ENCODE measurements at places on chromosomes 6 and 20.

DNA sequence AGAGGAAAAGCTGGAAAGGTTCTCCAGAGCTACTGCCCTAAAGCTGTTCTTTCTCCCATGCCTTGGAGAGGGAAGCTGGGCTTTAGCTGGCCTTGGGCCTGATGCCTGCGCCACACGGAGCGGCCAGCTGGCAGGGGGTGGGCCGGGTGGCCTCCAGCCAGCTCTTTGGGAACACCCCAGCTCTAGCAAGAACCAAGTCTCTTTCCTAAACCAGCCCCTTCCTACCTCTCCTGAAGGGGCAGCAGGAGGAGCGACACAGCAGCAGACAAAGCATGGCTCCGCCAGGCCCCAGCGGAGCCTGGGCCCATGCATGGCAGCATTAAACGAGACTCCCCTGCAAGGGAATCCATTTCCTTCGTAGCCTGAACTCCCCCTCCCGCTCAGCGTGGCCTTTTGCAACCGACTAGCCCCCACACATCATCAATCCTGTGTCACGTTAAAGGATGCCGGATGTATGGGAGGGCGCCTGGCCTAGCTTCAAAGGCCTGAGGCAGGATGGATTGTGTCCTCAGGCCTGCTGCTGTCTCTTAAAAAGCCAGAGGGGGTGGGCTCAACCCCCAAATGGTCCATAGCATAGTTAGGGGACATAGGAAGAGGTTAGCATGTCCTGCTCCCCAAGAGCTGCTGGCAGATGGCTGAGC lies 14.0 kb downstream of the MRPS18A start:
- DNase-seq: no peak

DNA sequence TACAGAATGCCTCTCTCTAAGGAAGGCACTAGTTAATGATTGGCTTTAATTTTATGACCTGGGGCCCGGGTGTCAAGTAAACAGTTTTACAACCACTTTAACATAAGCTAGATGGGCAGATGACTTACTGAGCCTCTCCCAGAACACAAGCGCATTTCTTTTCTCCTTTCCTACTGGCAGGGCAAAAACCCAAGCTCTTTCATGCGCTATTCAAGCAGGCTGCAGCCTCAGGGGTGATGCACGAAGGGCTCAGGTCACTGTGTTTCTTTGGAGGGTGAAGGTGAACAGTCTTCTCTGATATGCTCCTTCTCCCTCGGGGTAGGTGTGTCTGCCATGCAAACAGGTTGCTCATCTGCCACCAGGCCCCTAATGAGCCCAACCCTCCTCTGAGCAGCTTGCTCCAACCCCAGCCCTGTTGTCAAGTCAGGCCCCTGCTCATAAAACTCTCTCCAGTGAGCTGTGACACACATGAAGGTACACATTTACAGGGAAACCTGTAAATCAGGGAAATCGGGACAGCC lies 73.5 kb upstream of the CDH4 start:
- DNase-seq: no peak

- DNase-seq: no peak
Observed at GRCh38 chr6:43579171-43579570, 3.2 kb downstream of the POLH start.

- DNase-seq: no peak
Observed at GRCh38 chr20:3156811-3157619, 2.6 kb downstream of the FASTKD5 start.

DNA sequence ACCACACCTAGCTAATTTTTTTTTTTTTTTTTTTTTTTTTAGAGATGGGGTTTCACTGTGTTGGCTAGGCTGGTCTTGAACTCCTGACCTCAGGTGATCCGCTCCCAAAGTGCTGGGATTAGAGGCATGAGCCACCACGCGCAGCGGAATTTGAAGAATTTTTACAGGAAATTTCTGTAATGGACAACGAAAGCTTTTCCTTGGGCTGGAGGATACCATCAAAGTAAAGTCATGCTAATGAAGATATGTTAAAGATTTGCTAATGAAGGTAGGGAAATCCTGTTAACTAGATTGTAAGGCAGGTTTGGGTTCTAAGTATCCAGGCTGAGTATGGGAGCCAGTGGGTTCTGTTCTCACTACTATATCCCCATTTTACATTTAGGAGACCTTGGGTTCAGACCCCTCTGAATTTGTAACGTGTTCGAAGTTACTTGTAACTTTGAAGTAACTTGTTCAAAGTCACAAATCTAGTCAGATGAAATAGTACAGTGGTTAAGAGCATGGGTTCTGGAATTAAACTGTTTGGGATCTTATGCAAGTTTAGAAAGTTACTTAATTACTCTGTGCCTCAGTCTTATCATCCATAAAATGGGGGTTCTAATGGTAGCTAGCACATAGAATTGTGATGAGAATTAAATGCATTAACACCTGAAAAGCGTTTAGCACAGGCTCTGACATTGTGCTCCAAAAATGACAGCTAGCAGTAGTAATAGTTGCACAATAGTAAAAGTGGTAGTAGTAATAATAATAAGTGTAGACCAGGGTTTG lies 123.4 kb upstream of the GPR6 start:
- no peak for DNase-seq

DNA sequence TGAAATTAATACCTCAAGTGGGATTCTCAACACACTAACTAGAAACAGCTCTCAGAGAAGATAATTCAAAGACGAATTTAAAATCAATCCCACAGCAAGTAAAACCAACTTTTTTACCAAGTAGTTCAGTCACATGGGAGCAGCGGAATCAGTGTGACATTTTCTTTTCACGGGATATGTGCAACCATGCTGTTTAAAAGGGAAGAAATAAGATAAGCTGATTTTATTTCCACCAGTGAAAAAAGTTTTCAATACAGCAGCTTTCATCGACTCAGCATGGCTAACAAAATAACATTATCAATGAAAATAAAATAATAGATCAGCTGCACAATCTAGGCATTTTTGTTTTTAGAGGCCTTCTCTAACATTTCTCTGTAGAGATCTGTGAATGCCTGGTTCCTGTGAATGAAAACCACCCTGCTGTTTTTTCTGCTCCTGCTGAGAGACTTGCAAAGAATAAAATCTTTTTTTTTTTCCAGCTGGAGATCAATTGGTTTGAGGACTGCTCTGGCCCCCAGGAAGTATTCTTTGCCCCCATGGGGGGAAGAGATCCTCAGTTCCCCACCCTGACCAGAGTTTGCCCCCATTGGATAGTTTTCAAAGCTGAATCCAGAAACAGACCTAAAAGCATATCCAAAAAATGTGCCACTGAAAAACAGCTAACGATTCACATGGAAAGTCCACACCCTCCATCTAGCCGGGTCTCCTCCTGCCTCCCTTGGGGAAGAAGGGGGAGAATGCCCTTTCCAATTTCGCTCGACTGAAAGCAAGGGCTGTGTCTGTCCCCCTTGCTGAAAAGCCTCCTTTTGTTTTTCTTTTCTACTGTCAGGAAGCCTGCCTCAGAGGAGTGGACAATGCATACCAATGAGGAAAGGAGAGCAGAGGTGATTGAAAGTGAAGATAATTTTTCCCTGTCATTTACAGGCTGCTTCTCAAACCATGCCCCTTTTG lies 317.6 kb downstream of the PRKN start:
- no peak for DNase-seq

DNA sequence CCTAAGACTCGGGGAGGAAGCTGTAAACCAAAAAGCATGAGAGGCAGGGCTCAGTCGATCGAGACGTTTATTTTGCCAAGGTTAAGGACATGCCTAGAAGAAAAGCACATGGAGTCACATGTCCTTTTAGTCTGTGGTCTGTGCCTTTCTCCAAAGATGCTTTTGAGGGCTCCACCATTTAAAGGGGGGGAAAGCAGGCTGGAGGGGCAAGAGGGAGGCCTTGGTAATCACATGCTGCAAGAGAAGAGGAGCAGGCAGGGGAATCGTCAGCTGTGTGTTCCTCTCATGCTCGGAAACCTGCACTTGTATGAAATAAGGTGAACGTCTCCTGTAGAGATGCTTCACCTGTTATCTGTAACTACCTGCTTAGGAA lies 9.1 kb upstream of the YTHDF1 start:
- no peak for DNase-seq

DNA sequence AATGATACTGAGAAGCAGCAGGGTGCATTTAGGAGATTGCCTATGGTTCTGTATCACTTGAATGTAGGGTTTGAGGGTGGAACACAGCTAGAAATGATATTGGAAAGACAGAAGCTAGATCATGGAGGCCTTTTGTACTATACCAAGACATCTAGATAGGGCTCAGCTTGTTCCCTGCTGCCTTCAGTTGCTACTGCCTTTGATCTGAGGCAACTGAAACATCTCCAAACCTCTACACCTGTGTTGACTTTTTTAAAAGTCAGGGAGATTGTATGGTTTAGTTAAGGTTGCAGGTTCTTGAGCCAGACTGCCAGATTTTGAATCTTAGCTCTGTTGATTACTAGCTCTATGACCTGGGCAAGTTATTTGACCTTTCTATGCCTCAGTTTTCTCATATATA lies 12.7 kb downstream of the BLTP3A start:
- DNase-seq: no peak

DNA sequence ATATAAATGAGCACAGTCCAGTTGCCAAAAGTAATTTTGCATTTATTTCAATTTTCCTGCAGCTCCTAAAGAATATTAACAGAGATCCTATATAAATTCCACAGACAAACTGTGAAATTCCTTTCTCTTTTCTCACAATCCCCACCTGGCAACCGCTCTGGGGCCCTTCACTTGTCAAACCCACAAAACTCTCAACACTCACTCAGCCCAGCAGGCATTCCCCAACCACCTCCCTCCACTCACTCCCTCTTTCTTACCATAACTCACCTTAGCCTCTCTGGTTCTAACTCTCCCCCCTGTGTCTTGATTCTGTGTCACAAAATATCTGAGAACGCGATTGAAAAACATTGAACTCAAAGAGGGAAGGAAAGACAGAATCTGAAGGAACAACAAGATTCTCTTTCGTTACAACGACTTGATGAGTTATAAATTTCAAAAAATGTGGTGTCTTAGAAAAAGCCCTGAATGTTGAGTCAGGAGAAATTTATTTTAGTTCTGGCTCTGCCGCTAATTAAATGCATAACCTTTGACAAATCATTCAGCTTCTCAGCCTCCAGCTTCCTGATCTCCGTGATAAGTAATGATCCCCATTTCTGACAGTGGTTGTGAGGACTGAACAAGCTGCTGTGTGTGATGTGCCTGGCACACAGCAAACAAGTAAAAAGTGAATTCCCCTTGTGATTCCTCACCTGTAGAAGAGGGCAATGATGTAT lies 87.9 kb downstream of the UNC5CL start:
- DNase-seq: no peak

GRCh38 chr6:99467509-99468106 lies 42.5 kb upstream of the PNISR start:
- DNase-seq: no peak

- DNase-seq: no peak
Observed at GRCh38 chr20:44648068-44648467, 3.4 kb downstream of the ADA start.

DNA sequence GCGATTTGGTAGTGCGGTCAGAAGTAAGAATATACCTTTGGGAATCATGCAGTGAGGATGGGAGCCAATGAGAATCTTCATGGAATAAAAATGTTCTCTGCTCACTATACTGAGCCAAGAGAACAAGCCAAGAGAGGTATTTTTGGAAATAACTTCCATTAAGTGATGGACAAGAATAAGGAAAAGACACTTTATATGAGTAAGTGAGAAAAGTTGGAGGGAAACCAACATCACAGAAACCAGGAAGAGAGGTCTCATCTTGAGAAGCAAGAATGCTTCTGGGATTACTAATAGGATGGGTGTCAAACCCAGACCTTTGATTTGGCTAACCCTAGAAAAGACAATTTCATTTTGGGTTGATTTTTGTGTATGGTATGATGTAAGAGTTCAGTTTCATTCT lies 181.2 kb upstream of the JAG1 start:
- no peak for DNase-seq

- DNase-seq: no peak
Observed at GRCh38 chr20:36585410-36586125, 12.2 kb downstream of the TGIF2 start.

DNA sequence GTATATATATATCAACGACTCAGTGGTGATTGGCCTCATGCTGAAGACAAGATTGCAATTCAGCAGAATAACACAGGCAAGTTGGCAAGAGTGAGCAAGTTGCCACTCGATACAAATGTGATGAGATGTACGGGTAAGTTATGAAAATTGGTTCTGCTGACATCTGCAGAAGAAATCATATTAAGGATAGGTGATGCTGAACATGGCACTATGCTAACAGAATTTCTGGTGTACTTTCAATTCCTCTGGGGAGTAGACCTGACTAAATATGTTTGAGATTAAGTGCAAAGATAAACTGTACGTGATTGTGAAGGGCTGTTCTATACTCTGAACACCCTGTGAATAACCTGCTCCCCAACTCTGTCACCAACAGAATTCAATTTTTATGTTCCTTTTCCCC lies 758.2 kb downstream of the TBC1D32 start:
- no peak for DNase-seq

DNA sequence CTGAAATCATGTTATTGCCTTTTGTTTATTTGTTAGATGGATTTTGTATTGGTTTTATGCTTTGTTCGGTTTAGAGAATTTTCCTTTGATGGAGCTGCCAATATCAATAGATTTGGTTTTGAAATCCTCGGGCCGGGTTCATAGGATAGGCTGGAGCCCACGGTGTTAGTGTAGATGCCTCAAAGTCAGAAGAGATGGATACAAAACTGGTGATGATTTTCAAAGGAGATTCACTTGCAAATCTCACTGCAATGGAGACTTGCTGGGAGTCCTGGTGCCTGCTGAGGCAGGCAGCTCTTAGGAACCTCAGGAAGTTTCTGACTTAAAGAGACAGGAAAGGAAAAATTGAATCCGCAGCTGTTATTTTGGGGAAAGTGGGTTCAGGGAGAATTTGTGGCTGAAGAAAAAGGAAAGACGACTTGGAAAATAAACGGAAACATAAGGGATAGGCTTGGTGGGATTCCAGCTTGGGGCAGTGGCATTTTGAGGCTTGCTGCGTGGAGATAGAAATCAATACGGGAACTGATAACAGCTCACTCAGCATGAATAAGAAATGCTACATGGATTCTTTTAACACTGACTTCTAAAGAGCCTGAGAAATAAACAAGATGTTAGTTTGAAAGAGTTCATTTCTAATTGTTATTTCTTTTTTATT lies 241.6 kb downstream of the PHACTR1 start:
- no peak for DNase-seq
